ENCODE measurements at places on chromosomes 1 and 21. TPM values are rescaled to one million over a fixed set of nuclear protein-coding genes. Genes with fewer than 3 reads are reported as not detected.

The ACTL8 gene
- total RNA-seq = not detected

The TCHH gene
- total RNA-seq = not detected

The MANEAL gene
- 0.50 TPM for total RNA-seq

DNA sequence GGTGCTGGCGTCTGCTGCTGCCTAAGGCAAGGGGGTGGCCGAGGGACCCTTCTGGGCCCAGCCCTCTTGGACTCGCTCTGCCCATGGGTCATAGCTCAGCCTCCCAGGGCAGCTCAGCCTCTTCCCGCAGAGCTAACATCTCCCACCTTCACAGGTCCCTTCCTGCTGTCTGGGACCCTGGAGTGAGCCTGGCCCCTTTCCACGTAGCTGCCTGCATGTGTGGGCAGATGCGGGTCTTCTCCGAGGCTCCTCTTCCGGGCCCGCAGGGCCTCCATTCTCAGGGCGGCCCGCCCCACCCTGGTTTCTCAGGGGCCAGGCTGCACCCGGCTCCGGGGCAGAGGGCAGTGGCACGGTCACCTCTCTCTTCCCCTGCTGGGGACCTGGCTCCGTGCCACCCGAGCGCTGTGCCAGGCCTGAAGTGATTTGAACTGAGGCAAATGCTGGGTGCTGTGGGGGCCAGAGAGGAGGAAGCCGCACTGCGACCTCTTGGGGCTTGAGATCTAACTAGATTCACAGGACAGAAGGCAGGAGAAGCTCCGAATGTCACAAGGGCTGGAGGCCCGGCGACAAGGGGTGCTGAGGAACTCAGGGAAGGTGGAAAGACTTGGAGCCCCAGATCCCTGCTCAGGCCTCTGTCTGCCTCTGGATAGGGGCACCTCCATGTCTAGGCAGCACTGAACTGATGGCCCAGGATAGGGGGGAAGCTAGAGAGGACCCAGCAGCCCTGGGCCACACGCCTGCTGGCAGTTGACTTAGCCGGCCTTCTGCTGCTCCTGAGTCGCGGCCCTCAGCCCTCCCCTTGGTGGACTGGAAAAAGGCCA lies 40.7 kb downstream of the COQ8A start:
- H3K4me3 ChIP-seq = no peak overlapping the region
- no peak overlapping the region for H3K27ac ChIP-seq
- H3K27me3 ChIP-seq = no peaks in the 10 kb centered on the region
- DNase-seq = no peak
- no peaks in the 10 kb centered on the region for H3K4me1 ChIP-seq
- peaks cover 1% of the 10 kb centered on the region for H3K36me3 ChIP-seq

The CFHR4 gene
- not detected for total RNA-seq

DNA sequence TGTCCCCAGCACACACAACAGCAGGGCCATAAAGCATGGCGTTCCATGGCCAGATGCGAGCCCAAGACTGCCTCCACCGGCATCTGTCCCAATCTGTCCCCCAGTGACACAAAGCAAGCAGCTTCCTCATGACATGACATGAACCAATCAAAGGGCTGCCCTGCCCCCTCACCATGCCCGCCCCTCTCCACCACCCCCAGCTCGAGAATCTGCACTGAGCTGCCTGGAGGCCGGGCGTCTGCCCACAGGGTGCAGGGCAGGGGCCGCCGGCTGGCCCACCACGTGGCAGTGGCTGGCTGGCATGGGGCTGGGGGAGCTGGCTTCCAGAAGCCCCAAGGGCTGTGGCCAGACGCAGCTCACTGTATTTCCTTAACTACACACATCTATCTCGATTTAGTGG lies 27.8 kb downstream of the WNT9A start:
- DNase-seq = no peak
- no peak overlapping the region for H3K4me3 ChIP-seq
- H3K27ac ChIP-seq = no peak overlapping the region
- no peaks in the 10 kb centered on the region for H3K4me1 ChIP-seq

- peaks cover 7% of the 10 kb centered on the region for H3K4me1 ChIP-seq
- no peaks in the 10 kb centered on the region for H3K36me3 ChIP-seq
- peaks cover 4% of the 10 kb centered on the region for H3K27me3 ChIP-seq
- DNase-seq = peak; percentile 58
- H3K27ac ChIP-seq = no peak overlapping the region
Measured at GRCh38 chr1:160101037-160101716, 2.8 kb upstream of the IGSF8 start.

GRCh38 chr1:12666141-12666735 lies 22.4 kb downstream of the AADACL4 start:
- H3K27me3 ChIP-seq = no peaks in the 10 kb centered on the region
- no peaks in the 10 kb centered on the region for H3K36me3 ChIP-seq
- H3K4me1 ChIP-seq = no peaks in the 10 kb centered on the region

The JTB gene
- 98.9 TPM for total RNA-seq

DNA sequence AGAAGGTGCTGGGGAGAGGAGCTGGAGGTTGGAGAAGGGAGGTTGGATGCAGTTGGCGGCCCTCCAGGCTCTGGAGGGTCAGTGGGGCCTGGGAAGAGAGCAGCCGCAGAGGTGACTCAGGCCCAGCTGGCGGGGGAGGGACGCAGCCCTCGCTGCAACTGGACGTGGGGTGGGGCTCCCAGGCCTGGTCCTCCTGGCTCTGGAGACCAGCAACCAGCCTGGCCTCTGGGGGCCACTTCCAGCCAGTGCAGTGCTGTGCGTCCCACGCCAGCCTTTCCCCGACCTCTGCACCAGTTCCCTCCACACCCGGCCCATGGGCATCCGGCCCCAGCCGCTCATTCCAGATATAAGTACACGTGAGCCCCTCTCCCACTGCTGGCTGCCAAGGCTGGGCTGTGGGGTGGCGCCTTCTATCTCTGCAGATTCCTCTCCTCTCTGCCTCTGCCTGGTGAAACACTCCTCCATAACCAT lies 38.0 kb upstream of the COL18A1 start:
- H3K27me3 ChIP-seq = no peaks in the 10 kb centered on the region
- H3K4me1 ChIP-seq = peaks cover 35% of the 10 kb centered on the region
- DNase-seq = peak; percentile 97
- H3K27ac ChIP-seq = peak overlapping the region; percentile 99
- H3K36me3 ChIP-seq = no peaks in the 10 kb centered on the region
- no peak overlapping the region for H3K4me3 ChIP-seq

The TMEM54 gene
- total RNA-seq = 69.9 TPM

- H3K27me3 ChIP-seq = no peaks in the 10 kb centered on the region
- no peaks in the 10 kb centered on the region for H3K36me3 ChIP-seq
- H3K4me1 ChIP-seq = no peaks in the 10 kb centered on the region
Measured at GRCh38 chr1:178961331-178961730, 64.4 kb upstream of the FAM20B start.

- no peak for DNase-seq
- no peak overlapping the region for H3K27ac ChIP-seq
- H3K4me3 ChIP-seq = no peak overlapping the region
- H3K4me1 ChIP-seq = no peaks in the 10 kb centered on the region
Measured at GRCh38 chr1:57164584-57164983, 198.8 kb upstream of the C8B start.

DNA sequence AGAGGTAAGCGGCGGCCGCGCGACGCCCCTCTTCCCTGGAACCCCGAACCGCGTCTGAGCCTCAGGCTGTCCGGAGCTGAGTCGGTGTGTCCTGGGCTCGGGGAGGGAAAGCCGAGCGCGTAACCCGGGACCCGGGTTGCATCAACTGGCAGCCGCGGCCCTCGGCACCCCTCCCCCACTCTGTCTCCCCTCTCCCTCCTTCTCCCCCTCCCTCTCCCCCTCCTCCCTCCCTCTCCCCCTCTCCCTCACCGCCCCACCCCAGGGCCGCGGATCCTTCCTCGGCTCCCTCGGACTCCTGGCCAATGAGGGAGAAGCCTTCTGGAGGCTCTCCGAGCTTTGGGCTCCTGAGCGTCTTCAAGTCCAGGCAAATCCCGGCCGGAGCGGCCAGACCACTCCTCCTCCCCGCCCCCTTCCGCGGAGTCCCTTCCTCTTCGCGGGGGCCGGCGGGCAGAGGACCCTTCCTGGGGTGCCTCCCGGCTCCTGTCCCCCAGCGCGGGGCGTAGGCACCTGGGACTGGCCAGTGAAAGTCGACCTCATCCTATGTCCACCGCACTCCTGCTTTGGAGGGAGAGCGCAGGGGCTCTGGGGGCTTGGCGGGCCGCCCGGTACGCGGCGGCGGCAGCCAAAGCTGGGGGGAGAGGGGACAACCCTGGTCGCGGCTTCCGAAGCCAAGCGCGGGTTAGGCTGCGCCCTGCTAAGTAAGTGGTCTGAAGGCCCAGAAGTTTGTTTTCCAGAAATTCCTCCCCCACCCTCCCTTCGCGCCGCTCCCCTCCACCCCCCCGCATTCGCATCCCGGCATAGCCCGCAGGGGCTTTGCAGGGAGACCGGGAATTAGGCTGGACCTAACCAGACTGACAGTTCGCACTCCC lies 850 bp downstream of the SESN2 start:
- peak; percentile 92 for DNase-seq
- H3K4me1 ChIP-seq = peaks cover 11% of the 10 kb centered on the region
- H3K27me3 ChIP-seq = no peaks in the 10 kb centered on the region
- H3K4me3 ChIP-seq = peak overlapping the region; percentile 58
- H3K27ac ChIP-seq = peak overlapping the region; percentile 89

- H3K36me3 ChIP-seq = peaks cover 10% of the 10 kb centered on the region
- no peak overlapping the region for H3K4me3 ChIP-seq
- no peaks in the 10 kb centered on the region for H3K27me3 ChIP-seq
- H3K4me1 ChIP-seq = no peaks in the 10 kb centered on the region
Measured at GRCh38 chr21:45534636-45535331, 7.5 kb downstream of the SLC19A1 start.

- no peaks in the 10 kb centered on the region for H3K27me3 ChIP-seq
Measured at GRCh38 chr1:169795687-169796086, 980 bp upstream of the METTL18 start.

The RIPK4 gene
- under 0.01 TPM for total RNA-seq

- H3K4me1 ChIP-seq = no peaks in the 10 kb centered on the region
- no peaks in the 10 kb centered on the region for H3K27me3 ChIP-seq
- no peak overlapping the region for H3K4me3 ChIP-seq
- no peaks in the 10 kb centered on the region for H3K36me3 ChIP-seq
Measured at GRCh38 chr1:240538776-240539430, 73.1 kb downstream of the GREM2 start.

DNA sequence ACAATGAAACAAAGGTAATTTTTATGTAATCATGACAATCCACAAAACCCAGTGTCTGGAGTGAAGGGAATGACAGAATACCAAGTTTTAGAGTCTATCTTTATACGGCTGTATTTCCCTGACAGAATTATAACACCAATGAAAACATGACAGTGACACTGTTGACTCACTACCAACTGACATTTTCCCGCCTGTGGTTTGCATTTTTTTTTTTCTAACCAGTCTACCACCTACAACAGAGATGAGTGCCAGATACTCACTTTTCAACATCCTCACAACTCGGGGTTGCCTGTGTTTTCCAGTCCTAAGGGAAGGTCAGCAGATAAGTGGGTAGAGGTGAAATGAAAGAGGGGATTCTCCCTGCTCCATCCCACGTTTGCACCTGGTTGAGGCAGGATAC lies 118.9 kb downstream of the KCNJ6 start:
- no peak for DNase-seq
- H3K4me3 ChIP-seq = no peak overlapping the region
- no peaks in the 10 kb centered on the region for H3K27me3 ChIP-seq
- H3K36me3 ChIP-seq = no peaks in the 10 kb centered on the region

The DCST1 gene
- total RNA-seq = not detected

GRCh38 chr1:87394513-87394912 lies 65.8 kb downstream of the LMO4 start:
- no peak overlapping the region for H3K4me3 ChIP-seq
- no peaks in the 10 kb centered on the region for H3K27me3 ChIP-seq
- DNase-seq = no peak
- H3K4me1 ChIP-seq = no peaks in the 10 kb centered on the region
- no peaks in the 10 kb centered on the region for H3K36me3 ChIP-seq

DNA sequence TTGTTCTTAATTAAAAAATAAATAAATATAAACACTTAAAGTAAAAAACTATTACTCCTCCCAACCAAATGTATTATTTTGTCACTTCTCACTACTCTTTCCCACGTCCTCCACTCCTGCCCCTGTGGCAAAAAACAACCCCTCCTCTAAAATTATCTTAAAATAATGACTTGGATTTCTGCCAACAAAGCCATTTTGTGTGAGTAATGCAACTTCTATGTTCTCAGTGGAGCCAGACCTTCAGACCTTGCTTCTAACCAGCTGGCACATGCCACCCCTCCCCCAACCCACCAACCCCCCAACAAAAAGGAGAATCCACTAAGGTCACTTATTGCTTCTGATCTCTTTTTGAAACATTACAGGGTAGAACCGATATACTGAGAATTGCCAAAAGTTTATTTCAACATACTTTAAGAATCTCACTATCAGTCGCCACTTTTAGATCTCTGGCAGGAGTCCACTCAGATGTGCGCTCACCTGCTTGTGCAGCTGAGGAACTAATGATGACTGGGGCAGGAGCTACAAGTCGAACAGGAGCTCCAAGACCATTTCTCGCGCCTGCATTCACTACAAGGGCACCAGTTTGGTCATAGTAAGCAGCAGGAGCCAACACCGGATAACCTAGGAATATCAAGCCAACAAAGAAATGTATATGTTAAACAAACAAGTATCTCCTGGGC lies 58.3 kb upstream of the SDC3 start:
- DNase-seq = peak; percentile 74
- no peak overlapping the region for H3K27ac ChIP-seq
- H3K36me3 ChIP-seq = peaks cover 16% of the 10 kb centered on the region
- no peaks in the 10 kb centered on the region for H3K27me3 ChIP-seq

The PGLYRP3 gene
- total RNA-seq = not detected

DNA sequence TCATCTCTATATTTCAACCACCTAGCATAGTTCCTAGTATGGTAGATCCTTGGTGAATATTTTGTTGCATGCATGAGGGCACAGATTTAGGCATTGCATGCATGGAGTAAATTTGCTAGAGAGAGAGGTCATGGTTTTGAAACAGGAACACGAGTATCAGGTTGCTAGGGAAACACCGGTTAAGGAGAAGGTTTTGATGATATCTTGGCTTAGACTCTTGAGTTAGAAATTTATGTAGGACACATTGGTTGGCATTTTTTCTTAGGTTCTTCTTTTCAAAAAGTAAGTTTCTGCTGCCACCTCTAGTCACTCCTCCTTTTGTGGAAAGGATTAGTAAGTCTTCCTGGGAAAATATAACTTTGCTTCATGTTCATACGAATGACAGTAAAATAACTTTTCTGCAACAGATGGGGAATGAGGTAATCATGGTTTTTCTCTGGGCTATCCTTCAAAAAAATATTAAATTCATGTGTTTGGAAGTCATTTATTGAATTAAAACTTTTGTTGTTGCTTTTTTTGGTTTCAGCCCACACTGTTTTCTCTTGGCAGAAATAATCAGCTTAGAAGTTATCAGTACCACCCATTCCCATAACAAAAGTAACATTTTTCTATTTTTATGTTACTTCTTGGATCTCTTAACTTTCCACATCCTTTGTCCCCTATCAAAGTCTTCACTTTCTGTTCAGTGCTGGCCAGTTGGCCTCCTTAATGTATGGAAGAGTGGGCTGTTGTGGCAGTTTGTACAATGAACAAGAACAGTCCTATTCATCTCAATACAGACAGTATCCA lies 97.3 kb downstream of the PLA2G4A start:
- no peak overlapping the region for H3K27ac ChIP-seq
- no peaks in the 10 kb centered on the region for H3K36me3 ChIP-seq
- no peaks in the 10 kb centered on the region for H3K4me1 ChIP-seq
- H3K27me3 ChIP-seq = no peaks in the 10 kb centered on the region
- peak; percentile 4 for DNase-seq

The GNPAT gene
- 60.4 TPM for total RNA-seq

The EIF2D gene
- 50.1 TPM for total RNA-seq

GRCh38 chr1:225467193-225468020 lies 39.6 kb upstream of the LBR start:
- H3K27ac ChIP-seq = peak overlapping the region; percentile 56
- H3K4me3 ChIP-seq = no peak overlapping the region
- no peaks in the 10 kb centered on the region for H3K27me3 ChIP-seq

The KCNK2 gene
- 6.4 TPM for total RNA-seq

Data from fibroblast of lung (primary cell).